ENCODE measurements at places on chromosomes 16 and 17.

- no peak for DNase-seq
These were observed 249.1 kb downstream of the C16orf95 start for GRCh38 chr16:87067836-87068761.

GRCh38 chr17:72128039-72128438 is 7.2 kb downstream of the SOX9 start:
- no peak for DNase-seq

GRCh38 chr17:45580924-45581323 is 90.4 kb upstream of the PLEKHM1 start:
- DNase-seq = no peak

DNA sequence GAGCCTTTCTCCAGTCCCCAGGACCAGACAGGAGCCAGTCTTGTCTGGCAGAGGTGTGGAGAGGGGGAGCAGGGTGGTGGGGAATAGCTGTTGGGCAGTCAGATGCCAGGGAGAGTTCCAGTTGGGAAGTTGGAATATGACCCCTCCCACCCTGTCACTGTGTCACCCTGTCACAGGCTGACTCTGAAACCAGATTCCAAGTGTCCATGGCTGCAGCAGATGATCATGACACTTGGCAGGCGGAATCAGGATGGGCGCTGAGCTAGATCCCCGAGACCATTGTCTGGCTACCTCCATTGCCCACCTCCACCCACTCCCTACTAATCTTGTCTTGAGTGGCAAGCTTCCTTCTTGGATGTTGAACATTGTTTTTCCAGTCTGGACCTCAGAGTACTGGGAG is 9.2 kb upstream of the NFATC3 start:
- no peak for DNase-seq

DNA sequence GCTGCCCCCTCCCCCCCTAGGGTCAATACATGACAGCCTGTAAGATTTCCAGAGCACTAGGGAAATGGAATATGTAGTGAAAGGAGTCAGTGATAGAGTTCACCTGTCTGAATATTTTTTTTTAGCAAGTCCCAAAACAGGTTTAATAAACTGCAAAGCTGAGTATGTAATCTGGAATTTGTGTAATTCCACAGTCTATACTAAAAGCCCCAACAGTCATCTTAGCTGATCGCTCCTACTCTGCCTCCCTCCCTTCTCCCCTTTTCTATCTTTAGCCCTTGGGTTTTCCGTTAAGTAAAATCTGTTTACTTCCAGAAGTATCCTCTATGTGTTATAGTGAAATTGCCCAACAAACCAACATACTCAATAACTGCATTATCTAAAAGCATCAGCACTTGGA is 3.5 kb downstream of the CDH13 start:
- DNase-seq = no peak

DNA sequence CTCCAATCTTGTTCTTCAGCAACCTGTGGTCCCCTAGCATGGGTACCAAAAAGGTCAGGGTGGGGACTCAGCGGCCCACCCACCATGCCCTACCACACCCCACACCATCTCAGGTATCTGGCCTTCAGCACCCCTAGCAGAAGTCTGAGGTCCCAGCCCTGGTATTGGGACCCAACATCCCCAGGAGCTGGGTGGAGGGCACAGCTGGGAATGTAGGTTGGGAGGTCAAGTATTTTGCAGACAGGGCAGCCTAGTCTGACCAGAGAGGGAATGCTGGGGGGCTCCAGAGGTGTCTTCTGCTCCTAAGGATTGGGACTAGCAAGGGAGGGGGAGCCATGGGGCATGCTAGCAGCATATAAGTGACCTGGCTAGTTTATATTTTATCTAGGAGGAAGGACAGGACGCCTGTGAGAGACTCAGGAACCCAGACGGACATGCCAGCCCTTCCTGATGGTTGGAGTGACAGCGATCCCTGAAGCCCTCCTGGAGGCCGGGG is 822 bp upstream of the ADAM11 start:
- no peak for DNase-seq

GRCh38 chr17:44842748-44843147 is 4.9 kb upstream of the HIGD1B start:
- DNase-seq = no peak
